ENCODE measurements at places on chromosomes 13 and 19. TPM values are rescaled to one million over a fixed set of nuclear protein-coding genes. Genes with fewer than 3 reads are reported as not detected.
A peak's percentile ranks its signal among the peaks of the same experiment; 100 is the strongest.

PSG11 gene
- total RNA-seq: not detected

CBY2 gene
- not detected for total RNA-seq

FXYD1 gene
- total RNA-seq: 13.4 TPM

CYSLTR2 gene
- not detected for total RNA-seq

CYP2A7 gene
- total RNA-seq: 0.21 TPM

SHISA2 gene
- 20.5 TPM for total RNA-seq

RNF113B gene
- not detected for total RNA-seq

DNA sequence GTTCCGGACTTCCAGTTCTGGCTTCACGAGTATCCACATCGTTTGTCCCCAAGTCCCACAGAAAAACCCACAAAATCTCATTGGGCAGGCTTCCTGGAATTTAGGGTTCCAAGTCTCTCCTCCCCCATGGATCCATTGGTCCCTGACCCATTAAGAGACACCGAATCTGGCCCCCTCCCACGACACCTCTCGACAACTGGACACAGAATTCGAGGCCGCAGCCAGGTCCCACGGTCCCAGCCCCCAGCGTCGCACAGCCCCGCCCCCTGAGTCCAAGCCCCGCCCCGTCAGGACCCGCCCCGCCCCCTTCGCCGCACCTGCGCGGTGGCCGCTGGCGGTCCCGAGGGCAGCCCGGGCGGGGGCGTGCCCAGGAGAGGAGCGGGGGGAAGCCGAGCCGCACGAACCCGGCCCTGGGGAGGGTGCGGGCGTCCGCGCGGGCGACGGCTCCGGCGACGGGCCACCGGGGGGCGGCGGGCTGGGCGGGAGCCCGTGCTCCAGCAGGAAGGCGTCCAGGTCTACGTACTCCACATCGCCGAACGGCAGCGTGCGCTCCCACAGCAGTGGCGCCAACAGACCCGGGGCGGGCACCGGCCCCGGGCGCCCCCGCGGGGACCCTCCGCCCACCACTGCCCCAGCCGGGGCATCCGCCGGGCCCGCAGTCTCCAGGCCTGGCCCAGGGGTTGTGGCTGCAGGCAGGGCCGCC lies 1.8 kb downstream of the DBP start:
- peaks cover 7% of the 10 kb centered on the region for H3K36me3 ChIP-seq
- H3K27ac ChIP-seq: peak overlapping the region; percentile 95
- H3K4me1 ChIP-seq: peaks cover 51% of the 10 kb centered on the region
- H3K4me3 ChIP-seq: peak overlapping the region; percentile 81

DNA sequence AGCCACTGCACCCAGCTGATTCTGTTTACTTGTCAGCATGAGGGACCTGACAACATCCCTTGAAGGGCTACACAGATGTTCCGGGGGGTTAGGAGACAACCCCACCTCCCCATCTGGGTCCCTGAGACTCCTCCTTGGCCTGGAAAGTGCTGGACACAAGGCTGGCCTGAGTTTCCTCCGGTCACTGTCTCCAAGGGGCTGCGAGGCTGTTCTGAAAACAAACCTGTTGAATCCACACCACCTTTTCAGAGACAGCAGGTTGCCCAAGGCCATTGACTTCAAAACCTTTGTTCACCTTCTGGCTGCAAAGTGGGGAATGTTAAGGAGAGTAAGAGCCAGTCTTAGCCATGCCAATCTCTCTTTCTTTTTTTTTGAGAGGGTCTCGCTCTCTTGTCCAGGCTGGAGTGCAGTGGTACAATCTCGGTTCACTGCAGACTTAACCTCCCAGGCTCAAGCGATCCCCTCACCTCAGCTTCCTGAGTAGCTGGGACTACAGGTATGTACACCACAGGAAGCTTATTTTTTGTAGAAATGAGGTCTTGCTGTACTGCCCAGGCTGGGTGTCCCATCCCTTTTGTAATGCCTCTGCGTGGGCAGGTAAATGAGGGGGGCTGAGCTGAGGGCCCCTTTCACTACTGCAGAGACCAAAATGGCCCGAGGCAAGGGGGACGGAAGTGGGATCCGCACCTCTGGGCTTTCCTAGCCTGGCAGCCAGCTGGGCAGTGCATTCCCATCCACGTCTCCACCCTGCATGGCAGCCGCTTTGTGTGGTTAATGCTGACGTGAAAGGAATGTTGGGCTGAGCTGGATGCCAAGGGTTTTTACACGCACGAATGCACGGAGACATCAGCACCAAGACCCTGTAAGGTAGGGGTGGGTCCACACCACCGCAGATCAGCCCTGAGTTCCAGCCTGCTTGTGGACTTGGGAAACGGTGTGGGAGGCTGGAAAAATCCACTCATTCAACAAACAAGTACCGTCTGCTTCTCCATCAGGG lies 1.9 kb upstream of the ZNF628 start:
- H3K4me1 ChIP-seq: peaks cover 22% of the 10 kb centered on the region
- no peak overlapping the region for H3K4me3 ChIP-seq
- H3K27ac ChIP-seq: no peak overlapping the region
- H3K27me3 ChIP-seq: peaks cover 16% of the 10 kb centered on the region

DNA sequence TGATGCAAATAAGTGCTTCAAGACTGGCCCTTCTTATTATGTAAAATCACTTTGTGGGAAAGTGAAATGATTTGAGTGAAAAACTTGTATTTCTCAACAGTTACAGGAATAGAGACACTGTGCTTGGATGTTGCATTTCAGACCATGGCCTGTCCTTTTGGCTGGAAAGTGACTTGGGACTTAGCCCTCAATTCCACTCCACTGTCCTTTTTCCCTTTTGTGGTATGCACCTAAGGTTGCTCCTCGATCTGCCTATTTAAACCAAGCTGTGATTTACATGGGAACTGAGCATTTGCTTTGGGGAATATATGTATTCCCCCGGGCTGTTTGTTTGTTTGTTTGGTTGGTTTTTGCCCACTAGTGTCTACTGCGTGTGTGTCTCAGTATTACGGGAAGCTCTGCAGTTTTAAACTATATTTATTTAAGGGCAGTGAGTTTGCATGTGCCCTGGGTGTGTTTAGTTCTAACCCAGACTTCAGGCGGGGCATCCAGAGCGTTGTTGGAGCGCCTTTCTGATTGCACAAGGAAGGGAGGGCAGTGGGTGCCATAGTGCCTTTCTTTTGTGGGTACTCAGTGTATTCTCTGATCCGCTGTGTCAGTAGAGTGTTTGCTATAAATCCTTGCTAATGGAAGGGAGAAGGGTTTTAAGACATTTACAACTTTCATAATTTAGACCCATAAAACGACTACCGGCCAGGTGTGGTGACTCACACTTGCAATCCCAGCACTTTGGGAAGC lies 18.2 kb upstream of the RNF113B start:
- H3K36me3 ChIP-seq: peaks cover 4% of the 10 kb centered on the region
- H3K27ac ChIP-seq: peak overlapping the region; percentile 68
- no peak for DNase-seq
- no peaks in the 10 kb centered on the region for H3K27me3 ChIP-seq
- no peak overlapping the region for H3K4me3 ChIP-seq

GRCh38 chr19:34808566-34808965 lies 35.6 kb upstream of the ZNF599 start:
- no peak for DNase-seq
- H3K4me1 ChIP-seq: no peaks in the 10 kb centered on the region
- H3K27ac ChIP-seq: no peak overlapping the region
- peaks cover 22% of the 10 kb centered on the region for H3K36me3 ChIP-seq
- no peak overlapping the region for H3K4me3 ChIP-seq
- H3K27me3 ChIP-seq: peaks cover 8% of the 10 kb centered on the region

GRCh38 chr13:51064753-51065152 lies 46.3 kb downstream of the C13orf42 start:
- DNase-seq: no peak
- no peaks in the 10 kb centered on the region for H3K27me3 ChIP-seq
- H3K4me1 ChIP-seq: peaks cover 17% of the 10 kb centered on the region
- no peak overlapping the region for H3K27ac ChIP-seq

DNA sequence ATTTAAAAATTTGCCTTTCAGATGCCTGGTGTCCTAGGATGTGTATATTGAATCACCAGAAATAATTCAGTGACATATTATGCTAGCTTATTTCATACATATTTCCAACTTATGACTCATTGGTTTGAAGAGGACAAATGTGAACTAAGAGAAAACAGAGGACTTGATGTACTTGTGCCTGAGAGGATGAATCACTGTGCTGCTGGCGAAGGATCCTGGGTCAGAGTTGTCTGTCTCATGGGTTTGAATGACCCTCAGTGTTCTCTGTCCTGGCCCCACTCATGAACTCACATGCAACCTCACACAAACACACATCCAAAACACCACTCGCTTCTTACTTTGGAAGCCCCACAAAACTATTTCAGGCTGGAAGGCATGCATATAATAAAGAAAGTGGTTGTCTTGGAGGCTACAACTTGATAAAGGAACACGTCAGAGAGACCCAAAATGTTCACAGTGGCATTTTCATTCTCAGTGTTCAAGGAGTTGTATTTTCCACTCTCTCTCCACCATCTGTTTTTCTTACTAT lies 129.0 kb upstream of the SPRY2 start:
- H3K4me1 ChIP-seq: no peaks in the 10 kb centered on the region
- no peak for DNase-seq
- no peak overlapping the region for H3K27ac ChIP-seq
- H3K27me3 ChIP-seq: no peaks in the 10 kb centered on the region

DNA sequence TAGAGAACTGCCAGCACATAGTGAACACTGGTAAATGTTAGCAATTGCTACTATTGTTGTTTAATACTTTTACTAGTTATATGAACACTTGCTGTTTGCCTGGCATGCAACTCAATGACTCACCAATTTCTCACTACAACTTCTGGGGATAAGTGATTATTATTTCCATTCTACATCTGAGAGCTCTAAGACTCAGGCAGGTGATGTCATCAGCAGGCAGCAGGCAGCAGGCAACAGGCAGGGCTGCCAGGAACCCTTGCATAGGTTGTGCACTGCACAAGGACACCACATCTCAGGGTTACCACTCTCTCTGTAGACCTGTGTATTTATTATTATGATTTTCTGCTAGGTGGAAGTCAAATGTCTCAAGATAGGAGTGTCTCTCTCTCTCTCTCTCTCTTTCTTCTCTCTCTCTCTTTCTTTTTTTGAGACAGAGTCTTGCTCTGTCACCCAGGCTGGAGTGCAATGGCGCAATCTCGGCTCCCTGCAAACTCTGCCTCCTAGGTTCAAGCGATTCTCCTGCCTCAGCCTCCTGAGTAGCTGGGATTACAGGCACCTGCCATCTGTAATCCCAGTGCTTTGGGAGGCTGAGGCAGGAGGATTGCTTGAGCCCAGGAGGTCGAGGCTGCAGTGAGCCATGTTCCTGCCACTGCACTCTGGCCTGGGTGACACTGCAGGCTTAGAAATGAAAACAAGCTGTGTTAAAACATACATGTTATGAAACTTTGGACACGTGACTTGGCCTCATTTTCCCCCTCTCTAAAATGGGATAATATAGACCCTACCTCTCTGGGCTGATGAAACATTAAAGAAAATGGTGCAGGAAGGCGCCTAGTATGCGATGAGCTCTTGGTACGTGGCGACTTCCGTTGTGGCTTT lies 22.7 kb downstream of the HPN start:
- peaks cover 29% of the 10 kb centered on the region for H3K27me3 ChIP-seq
- H3K4me1 ChIP-seq: peaks cover 18% of the 10 kb centered on the region
- no peak overlapping the region for H3K4me3 ChIP-seq
- no peak overlapping the region for H3K27ac ChIP-seq
- peaks cover 3% of the 10 kb centered on the region for H3K36me3 ChIP-seq

DNA sequence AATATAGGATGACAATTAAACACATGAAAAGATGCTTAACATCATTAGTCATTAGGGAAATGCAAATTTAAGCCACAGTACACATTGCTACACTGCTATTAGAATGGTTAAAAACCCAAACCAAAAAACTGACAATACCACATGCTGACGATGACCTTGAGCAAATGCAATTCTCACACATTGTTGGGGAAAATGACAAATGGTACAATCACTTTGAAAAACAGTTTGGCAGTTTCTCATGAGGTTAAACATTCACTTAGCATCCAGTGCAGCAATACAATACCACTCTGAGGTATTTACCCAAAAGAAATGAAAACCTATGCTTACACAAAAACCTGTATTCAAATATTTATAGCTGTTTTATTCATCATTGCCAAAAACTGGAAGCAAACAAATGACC lies 11.3 kb downstream of the FLT3 start:
- H3K27me3 ChIP-seq: peaks cover 10% of the 10 kb centered on the region
- H3K36me3 ChIP-seq: no peaks in the 10 kb centered on the region
- no peaks in the 10 kb centered on the region for H3K4me1 ChIP-seq
- no peak overlapping the region for H3K4me3 ChIP-seq
- DNase-seq: no peak

- H3K4me3 ChIP-seq: no peak overlapping the region
- H3K36me3 ChIP-seq: peaks cover 29% of the 10 kb centered on the region
- H3K27ac ChIP-seq: no peak overlapping the region
- DNase-seq: no peak
- H3K27me3 ChIP-seq: no peaks in the 10 kb centered on the region
Observed at GRCh38 chr19:55014714-55015113, 23.4 kb downstream of the GP6 start.

- DNase-seq: no peak
- no peaks in the 10 kb centered on the region for H3K27me3 ChIP-seq
- H3K4me3 ChIP-seq: no peak overlapping the region
- peaks cover 10% of the 10 kb centered on the region for H3K4me1 ChIP-seq
Observed at GRCh38 chr13:20473139-20473538, 52.5 kb downstream of the CRYL1 start.

DNA sequence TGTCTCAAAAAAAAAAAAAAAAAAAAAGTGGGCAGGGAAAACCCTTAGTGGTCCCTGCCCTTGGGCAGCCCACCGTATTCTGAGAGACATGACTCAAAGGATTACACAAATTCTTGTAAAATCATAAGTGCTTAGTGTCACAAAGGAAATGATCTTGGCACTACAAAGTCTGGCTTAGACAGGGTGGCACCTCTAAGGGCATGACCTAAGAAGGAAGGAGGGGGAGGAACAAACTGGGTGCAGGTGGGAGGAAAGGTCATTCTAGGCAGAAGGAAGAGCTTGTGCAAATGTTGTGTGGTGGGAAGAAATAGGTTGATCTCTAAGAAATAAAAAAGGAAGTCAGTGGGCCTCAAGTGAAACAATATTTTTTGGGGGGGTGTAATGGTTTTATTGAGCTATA lies 10.4 kb downstream of the PNPLA6 start:
- H3K27me3 ChIP-seq: no peaks in the 10 kb centered on the region
- H3K4me1 ChIP-seq: peaks cover 5% of the 10 kb centered on the region
- peaks cover 16% of the 10 kb centered on the region for H3K36me3 ChIP-seq
- no peak for DNase-seq
- H3K4me3 ChIP-seq: no peak overlapping the region
- H3K27ac ChIP-seq: no peak overlapping the region

- no peaks in the 10 kb centered on the region for H3K27me3 ChIP-seq
- no peak overlapping the region for H3K4me3 ChIP-seq
- 0 out of 2 replicates have a peak overlapping the region, but pooled peaks have one; percentile 21 for H3K27ac ChIP-seq
- H3K4me1 ChIP-seq: peaks cover 29% of the 10 kb centered on the region
Observed at GRCh38 chr13:95115525-95115924, 185.7 kb downstream of the ABCC4 start.

- H3K36me3 ChIP-seq: peaks cover 11% of the 10 kb centered on the region
- peak; percentile 29 for DNase-seq
- peak overlapping the region; percentile 97 for H3K27ac ChIP-seq
- 0 out of 2 replicates have a peak, but pooled peaks cover 4% of the 10 kb centered on the region for H3K27me3 ChIP-seq
- peaks cover 17% of the 10 kb centered on the region for H3K4me1 ChIP-seq
- peak overlapping the region; percentile 99 for H3K4me3 ChIP-seq
Observed at GRCh38 chr13:76992548-76993001, 694 bp downstream of the CLN5 start.
